ENCODE measurements at places on chromosomes 7 and 10. TPM values are rescaled to one million over a fixed set of nuclear protein-coding genes. Genes with fewer than 3 reads are reported as not detected.

Gene PALD1
- polyA plus RNA-seq = 2.8 TPM

- no peaks in the 10 kb centered on the region for H3K36me3 ChIP-seq
- H3K4me1 ChIP-seq = peaks cover 40% of the 10 kb centered on the region
- H3K4me3 ChIP-seq = peak overlapping the region; percentile 61
- H3K27me3 ChIP-seq = no peaks in the 10 kb centered on the region
- peak overlapping the region; percentile 75 for H3K27ac ChIP-seq
Measured at GRCh38 chr7:30286749-30287148, 2.4 kb downstream of the ZNRF2 start.

DNA sequence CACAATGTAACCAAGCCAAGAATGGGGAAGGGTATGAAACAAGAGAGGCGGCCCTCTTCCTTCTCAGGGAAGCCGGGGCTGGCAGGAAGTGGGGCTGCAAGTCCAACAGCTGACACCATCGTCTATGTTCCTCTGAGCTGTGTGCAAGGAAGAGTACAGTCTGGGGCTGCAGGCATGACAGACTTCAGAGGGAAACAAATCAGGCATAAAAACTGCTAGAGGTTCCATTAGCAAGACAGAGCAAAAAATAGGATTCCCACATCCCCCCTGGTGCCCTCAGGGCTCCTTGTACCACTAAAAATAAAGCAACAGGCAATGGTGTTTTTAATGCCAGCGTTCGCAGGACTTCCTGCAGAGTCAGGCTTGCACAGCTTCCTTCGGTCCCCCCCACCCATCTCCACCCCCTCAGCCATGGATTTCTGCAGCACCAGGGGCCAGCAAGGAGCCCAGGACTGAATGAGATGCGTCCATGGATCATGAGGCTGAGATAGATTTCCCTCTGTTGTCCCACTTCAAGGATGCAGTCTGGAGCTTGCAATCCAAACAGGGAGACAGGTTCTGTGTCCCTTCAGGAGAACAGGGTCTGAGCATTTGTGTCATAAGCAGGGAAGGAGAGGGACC, 34.6 kb downstream of the KCNMA1 start:
- peaks cover 28% of the 10 kb centered on the region for H3K4me1 ChIP-seq
- no peak overlapping the region for H3K27ac ChIP-seq
- no peaks in the 10 kb centered on the region for H3K36me3 ChIP-seq
- H3K4me3 ChIP-seq = no peak overlapping the region
- DNase-seq = no peak

DNA sequence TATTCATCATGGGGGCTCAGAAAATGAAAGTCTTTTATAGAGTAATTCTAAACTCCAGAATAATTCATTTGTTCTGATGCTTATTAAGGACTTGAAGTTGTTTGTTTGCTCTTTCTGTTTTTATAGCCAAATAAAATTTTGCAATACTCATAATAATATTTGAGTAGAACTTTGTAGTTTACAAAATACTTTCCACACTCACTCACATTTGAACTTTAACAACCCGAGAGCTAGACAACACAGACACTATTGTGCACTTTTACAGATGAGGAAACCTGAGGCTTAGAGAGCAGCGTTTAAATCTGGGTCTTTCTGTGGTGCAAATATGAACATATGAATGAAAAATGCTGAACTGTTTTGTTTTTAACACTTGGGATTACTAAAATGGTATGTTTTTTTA, 126.8 kb downstream of the KAT6B start:
- H3K4me1 ChIP-seq = no peaks in the 10 kb centered on the region
- no peaks in the 10 kb centered on the region for H3K27me3 ChIP-seq
- no peak overlapping the region for H3K27ac ChIP-seq
- H3K36me3 ChIP-seq = no peaks in the 10 kb centered on the region
- no peak overlapping the region for H3K4me3 ChIP-seq

DNA sequence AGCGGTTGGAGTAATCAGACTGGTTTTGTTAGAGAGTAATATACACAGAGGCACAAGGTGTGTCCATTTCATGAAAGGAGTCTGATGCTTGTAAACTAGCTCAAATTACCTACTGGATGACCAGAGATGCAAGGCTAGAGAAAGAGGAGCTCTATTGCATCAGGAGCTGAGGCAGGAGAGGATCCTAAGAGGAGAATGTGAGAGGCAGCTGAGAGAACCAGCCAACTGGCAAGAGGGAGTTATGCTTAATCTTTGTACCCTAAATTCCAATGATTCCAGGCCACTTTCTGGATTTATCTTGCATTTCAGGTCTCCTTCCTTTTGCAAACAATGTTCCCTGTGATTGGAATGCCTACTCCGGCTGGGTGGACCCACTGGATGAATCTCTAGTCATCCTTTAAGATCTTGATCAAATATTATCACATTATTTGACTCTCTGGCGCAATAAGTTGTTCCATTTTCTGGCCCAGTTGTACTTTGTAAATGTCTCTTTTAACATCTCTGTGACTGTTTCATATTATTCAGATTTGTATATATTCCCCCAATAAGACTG, 57.5 kb upstream of the PTPN12 start:
- no peaks in the 10 kb centered on the region for H3K36me3 ChIP-seq
- no peak overlapping the region for H3K4me3 ChIP-seq
- no peaks in the 10 kb centered on the region for H3K27me3 ChIP-seq
- no peak overlapping the region for H3K27ac ChIP-seq
- H3K4me1 ChIP-seq = no peaks in the 10 kb centered on the region

- no peak overlapping the region for H3K27ac ChIP-seq
- H3K4me3 ChIP-seq = no peak overlapping the region
- H3K4me1 ChIP-seq = peaks cover 13% of the 10 kb centered on the region
- H3K36me3 ChIP-seq = no peaks in the 10 kb centered on the region
- DNase-seq = no peak
- no peaks in the 10 kb centered on the region for H3K27me3 ChIP-seq
Measured at GRCh38 chr10:124520558-124521428, 59.2 kb downstream of the LHPP start.

DNA sequence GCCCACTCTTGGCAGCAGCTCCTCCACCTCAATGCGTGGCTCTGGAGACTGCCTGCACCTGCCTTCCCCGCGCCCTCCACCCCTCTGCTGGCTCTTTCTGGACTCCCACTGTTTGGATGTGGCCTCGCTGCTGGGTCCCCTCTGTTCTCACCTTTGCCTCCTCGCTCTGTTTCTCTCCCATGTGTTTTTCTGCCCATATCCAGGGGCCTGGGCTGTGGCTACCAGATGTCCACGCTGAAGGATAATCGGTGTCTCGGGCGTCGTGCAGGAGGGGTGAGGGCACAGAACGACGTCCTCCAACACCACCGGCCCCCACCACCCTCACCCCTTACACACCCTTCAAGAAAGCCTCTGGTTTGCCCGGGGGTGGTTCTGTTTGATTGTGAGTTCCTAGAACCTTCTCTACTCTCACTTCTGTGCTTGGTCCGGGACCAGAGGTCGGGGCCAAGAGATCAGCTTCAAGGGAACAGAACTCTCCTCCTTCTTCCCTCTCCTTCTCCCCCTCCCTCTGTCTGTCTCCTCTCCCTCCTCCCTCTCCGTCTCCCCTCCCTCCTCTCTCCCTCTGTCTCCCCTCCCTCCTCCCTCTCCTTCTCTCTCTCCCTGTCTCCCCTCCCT, 31.7 kb downstream of the AP5Z1 start:
- H3K27me3 ChIP-seq = no peaks in the 10 kb centered on the region
- H3K4me1 ChIP-seq = peaks cover 15% of the 10 kb centered on the region
- H3K36me3 ChIP-seq = no peaks in the 10 kb centered on the region
- H3K27ac ChIP-seq = no peak overlapping the region

GRCh38 chr10:24305551-24306506, 96.9 kb downstream of the KIAA1217 start:
- H3K4me3 ChIP-seq = no peak overlapping the region
- H3K27me3 ChIP-seq = no peaks in the 10 kb centered on the region
- H3K4me1 ChIP-seq = no peaks in the 10 kb centered on the region

- DNase-seq = no peak
- no peak overlapping the region for H3K4me3 ChIP-seq
- H3K27ac ChIP-seq = no peak overlapping the region
- no peaks in the 10 kb centered on the region for H3K27me3 ChIP-seq
- H3K4me1 ChIP-seq = no peaks in the 10 kb centered on the region
Measured at GRCh38 chr10:526651-527312, 162.7 kb downstream of the DIP2C start.

GRCh38 chr7:101614939-101615302, 14.2 kb downstream of the MYL10 start:
- no peaks in the 10 kb centered on the region for H3K36me3 ChIP-seq
- no peaks in the 10 kb centered on the region for H3K4me1 ChIP-seq
- H3K27ac ChIP-seq = no peak overlapping the region
- no peak overlapping the region for H3K4me3 ChIP-seq
- DNase-seq = no peak
- no peaks in the 10 kb centered on the region for H3K27me3 ChIP-seq

DNA sequence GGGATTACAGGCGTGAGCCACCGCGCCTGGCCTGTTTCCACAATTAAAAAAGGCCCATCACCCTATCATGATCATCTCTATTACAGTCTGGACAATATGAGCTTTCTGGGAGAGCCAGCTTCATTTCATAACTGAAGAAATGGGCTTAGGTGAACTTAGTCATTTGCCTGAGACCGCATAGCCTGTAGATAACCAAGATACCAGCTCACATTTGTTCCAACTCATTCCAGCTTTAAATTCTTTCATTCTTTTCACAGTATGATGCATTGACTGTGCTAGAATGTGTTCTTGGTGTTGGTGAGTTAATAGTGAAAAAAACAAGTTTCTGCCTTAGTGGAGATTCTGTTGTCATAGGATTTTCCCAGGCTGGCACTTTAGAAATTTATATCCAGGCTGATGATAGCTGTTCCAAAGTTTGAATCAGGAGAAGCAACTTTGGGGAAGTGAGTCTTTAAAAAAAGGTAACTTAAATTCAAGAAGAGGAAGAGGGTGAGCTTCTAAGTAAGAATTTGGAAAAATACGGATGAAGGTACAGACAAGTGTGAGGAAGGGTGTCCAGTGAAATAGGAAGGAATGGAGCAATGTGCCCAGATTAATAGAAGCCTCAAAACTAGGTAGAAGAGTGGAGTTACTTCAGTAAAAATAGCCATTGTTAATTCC, 2.1 kb upstream of the H2AZ2 start:
- no peak for DNase-seq
- H3K36me3 ChIP-seq = no peaks in the 10 kb centered on the region
- H3K4me3 ChIP-seq = no peak overlapping the region
- H3K27me3 ChIP-seq = no peaks in the 10 kb centered on the region

DNA sequence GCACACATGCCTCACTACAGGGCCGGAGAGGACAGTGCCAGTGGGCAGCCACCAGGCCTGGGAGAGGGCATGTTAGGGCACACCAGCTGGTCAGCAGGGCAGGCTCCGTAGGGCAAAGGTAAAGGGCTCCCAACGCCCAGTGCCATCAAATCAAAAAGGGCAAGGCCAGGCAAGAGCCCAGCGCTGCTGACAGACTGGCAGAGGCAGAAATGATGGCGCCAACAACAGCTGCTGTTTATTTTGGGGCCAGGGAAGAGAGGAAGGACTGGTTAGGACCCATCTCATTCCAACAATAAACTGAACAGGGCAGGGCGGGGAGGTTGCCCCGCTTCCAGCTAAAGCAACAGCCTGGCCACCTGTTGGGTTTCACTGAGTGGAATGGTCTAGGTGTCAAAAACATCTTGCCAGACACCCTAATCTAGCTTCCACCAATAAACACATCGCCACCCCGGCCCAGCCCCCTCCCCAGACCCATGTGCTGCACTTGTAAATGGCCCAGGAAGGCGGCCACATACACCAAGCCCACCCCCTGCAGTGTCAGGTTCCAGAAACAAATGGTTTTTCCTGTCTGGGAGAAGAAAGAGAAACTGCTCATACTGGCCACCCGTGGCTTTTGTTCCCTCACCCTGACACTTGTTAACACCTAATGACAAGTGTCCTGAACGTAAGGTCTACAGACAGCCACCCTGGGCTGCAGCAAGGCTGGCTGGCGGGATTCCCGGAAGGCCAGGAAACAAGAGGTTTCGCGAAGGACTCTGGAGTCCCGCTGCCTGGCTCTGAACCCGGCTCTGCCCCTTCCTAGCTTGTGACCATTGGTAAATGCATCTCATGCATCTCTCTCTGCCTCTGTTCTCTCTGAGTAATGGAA, 15.3 kb downstream of the SH3PXD2A start:
- H3K27me3 ChIP-seq = peaks cover 10% of the 10 kb centered on the region
- H3K4me1 ChIP-seq = peaks cover 6% of the 10 kb centered on the region
- no peak for DNase-seq
- H3K4me3 ChIP-seq = no peak overlapping the region

GRCh38 chr7:18518555-18518954, 23.0 kb downstream of the HDAC9 start:
- peak overlapping the region; percentile 58 for H3K27ac ChIP-seq
- no peak overlapping the region for H3K4me3 ChIP-seq
- peaks cover 2% of the 10 kb centered on the region for H3K36me3 ChIP-seq
- H3K27me3 ChIP-seq = no peaks in the 10 kb centered on the region
- no peak for DNase-seq

GRCh38 chr10:80509403-80510161, 28.1 kb upstream of the SH2D4B start:
- no peaks in the 10 kb centered on the region for H3K27me3 ChIP-seq
- H3K27ac ChIP-seq = no peak overlapping the region
- no peak for DNase-seq
- H3K4me1 ChIP-seq = peaks cover 13% of the 10 kb centered on the region

- H3K4me3 ChIP-seq = no peak overlapping the region
- no peaks in the 10 kb centered on the region for H3K4me1 ChIP-seq
- DNase-seq = no peak
- H3K36me3 ChIP-seq = no peaks in the 10 kb centered on the region
Measured at GRCh38 chr7:142228537-142229104, 29.2 kb downstream of the PRSS58 start.

Gene MAGI2
- 0.16 TPM for polyA plus RNA-seq

GRCh38 chr10:124578231-124579010, 116.8 kb downstream of the LHPP start:
- DNase-seq = no peak
- H3K36me3 ChIP-seq = no peaks in the 10 kb centered on the region
- no peak overlapping the region for H3K4me3 ChIP-seq
- no peak overlapping the region for H3K27ac ChIP-seq
- H3K27me3 ChIP-seq = no peaks in the 10 kb centered on the region

Gene XRCC2
- polyA plus RNA-seq = 0.66 TPM

DNA sequence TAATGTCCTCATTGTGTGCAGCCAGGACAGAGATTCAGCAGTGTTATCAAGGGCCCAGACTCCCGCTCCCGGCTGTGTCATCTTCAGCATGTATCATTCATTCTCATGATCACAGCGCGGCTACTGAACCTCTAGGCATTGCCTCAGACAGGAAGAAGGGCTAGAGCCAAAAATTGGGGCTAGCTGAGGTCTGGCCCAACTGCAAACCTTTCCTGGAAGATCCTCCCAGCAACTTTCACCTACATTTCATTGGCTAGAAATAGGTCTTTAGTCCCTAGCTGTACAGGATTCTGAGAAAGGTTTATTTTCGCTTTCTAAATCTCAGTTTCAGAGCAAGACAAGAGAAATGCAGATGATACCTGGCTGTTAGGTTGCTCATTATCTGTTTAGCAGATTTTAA, 81.9 kb downstream of the CREM start:
- no peaks in the 10 kb centered on the region for H3K4me1 ChIP-seq
- H3K27ac ChIP-seq = no peak overlapping the region
- no peaks in the 10 kb centered on the region for H3K27me3 ChIP-seq
- no peak for DNase-seq

- no peaks in the 10 kb centered on the region for H3K36me3 ChIP-seq
- H3K4me3 ChIP-seq = no peak overlapping the region
- H3K27ac ChIP-seq = no peak overlapping the region
- no peak for DNase-seq
Measured at GRCh38 chr10:71478173-71478572, 81.5 kb downstream of the CDH23 start.

GRCh38 chr10:31657434-31657872, 271.2 kb downstream of the ARHGAP12 start:
- H3K4me1 ChIP-seq = no peaks in the 10 kb centered on the region
- DNase-seq = no peak
- no peak overlapping the region for H3K4me3 ChIP-seq
- no peaks in the 10 kb centered on the region for H3K36me3 ChIP-seq
- H3K27ac ChIP-seq = no peak overlapping the region
- H3K27me3 ChIP-seq = peaks cover 4% of the 10 kb centered on the region
